Fibroblast of lung (primary cell): ENCODE measurements at places on chromosomes 11 and 22. TPM values are rescaled to one million over a fixed set of nuclear protein-coding genes. Genes with fewer than 3 reads are reported as not detected.

OR52A1 gene
- total RNA-seq = not detected in 2 replicates

TMEM9B gene
- 36.2 and 51.0 TPM in 2 replicates for total RNA-seq

PYGM gene
- 0.26 and 0.50 TPM in 2 replicates for total RNA-seq

CCDC81 gene
- total RNA-seq = 0.26 and 0.66 TPM in 2 replicates

APOL4 gene
- total RNA-seq = 2.0 and 2.1 TPM in 2 replicates

LTO1 gene
- 20.3 and 25.4 TPM in 2 replicates for total RNA-seq

BBOX1 gene
- not detected in 2 replicates for total RNA-seq

- H3K27ac ChIP-seq = peak overlapping the region; percentile 99
- peaks cover 38% of the 10 kb centered on the region for H3K4me1 ChIP-seq
- H3K27me3 ChIP-seq = no peaks in the 10 kb centered on the region
- no peak overlapping the region for H3K4me3 ChIP-seq
- DNase-seq = no peak
These were observed 49.7 kb upstream of the SHISAL1 start for GRCh38 chr22:44362249-44363012.

- H3K27me3 ChIP-seq = no peaks in the 10 kb centered on the region
- peaks cover 32% of the 10 kb centered on the region for H3K4me1 ChIP-seq
- H3K27ac ChIP-seq = no peak overlapping the region
- no peak for DNase-seq
- no peaks in the 10 kb centered on the region for H3K36me3 ChIP-seq
- no peak overlapping the region for H3K4me3 ChIP-seq
These were observed 20.0 kb downstream of the IRAG1 start for GRCh38 chr11:10673501-10674062.

GRCh38 chr22:23431337-23432072 is 148.6 kb downstream of the IGLL1 start:
- no peak overlapping the region for H3K4me3 ChIP-seq
- no peaks in the 10 kb centered on the region for H3K36me3 ChIP-seq
- H3K27me3 ChIP-seq = no peaks in the 10 kb centered on the region

DNA sequence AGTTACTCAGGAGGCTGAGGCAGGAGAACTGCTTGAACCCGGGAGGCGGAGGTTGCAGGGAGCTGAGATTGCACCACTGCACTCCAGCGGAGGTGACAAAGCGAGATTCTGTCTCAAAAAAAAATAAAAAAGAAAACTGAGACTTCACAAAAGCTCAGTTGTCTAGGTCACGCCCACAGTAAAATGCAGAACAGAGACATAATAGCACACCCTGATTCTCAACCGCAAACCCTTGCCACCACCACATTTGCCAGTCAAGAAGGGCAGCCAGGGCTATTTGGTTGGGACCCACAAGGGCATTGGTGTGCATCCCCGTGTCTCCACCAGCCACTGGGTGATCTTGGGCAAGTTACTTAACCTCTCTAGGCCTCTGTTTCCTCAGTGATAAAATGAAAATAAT is 25.4 kb downstream of the CREB3L1 start:
- peaks cover 14% of the 10 kb centered on the region for H3K4me1 ChIP-seq
- H3K27ac ChIP-seq = no peak overlapping the region
- peaks cover 20% of the 10 kb centered on the region for H3K36me3 ChIP-seq
- no peaks in the 10 kb centered on the region for H3K27me3 ChIP-seq

- H3K4me3 ChIP-seq = no peak overlapping the region
- no peaks in the 10 kb centered on the region for H3K36me3 ChIP-seq
- H3K27me3 ChIP-seq = no peaks in the 10 kb centered on the region
- no peak for DNase-seq
These were observed 498.3 kb downstream of the BUD13 start for GRCh38 chr11:116274521-116274920.

- no peak for DNase-seq
- H3K4me1 ChIP-seq = peaks cover 21% of the 10 kb centered on the region
- no peaks in the 10 kb centered on the region for H3K36me3 ChIP-seq
These were observed 2.1 kb downstream of the ENDOD1 start for GRCh38 chr11:95091663-95092180.

DNA sequence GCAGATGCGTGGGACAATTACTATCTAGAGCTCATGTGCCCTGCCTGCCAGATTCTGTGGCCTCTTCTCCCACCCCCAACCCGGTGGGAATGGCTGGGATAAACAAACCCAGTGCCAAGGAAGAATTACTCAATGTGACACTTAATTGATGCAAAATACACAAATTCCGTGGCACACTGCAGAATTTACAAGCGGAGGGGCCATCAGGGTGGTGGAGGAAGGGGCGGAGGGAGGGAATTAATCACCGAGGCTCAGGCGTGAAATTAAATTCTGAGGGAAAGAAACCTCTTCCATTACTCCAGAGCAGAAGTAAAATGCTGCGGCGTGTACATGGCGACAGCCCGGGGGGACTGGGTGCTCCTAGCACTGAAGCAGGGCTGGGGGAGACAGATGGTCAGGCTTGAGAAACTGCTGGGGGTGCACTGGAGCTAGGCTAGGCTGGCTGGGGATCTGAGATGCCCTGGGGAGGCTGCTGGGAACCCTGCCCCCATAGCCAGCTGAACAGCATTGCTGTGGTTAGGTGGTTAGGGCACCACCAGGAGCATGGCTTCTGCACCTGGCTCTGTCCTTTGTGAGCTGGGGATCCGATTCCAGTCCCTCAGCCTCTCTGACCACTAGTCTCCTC is 200.6 kb downstream of the CEP164 start:
- no peaks in the 10 kb centered on the region for H3K4me1 ChIP-seq
- H3K27ac ChIP-seq = no peak overlapping the region
- no peaks in the 10 kb centered on the region for H3K36me3 ChIP-seq
- peak; percentile 18 for DNase-seq
- peaks cover 4% of the 10 kb centered on the region for H3K27me3 ChIP-seq

- no peak overlapping the region for H3K27ac ChIP-seq
- H3K36me3 ChIP-seq = no peaks in the 10 kb centered on the region
- peak; percentile 70 for DNase-seq
- no peak overlapping the region for H3K4me3 ChIP-seq
These were observed 58.6 kb upstream of the NNMT start for GRCh38 chr11:114237321-114238280.

DNA sequence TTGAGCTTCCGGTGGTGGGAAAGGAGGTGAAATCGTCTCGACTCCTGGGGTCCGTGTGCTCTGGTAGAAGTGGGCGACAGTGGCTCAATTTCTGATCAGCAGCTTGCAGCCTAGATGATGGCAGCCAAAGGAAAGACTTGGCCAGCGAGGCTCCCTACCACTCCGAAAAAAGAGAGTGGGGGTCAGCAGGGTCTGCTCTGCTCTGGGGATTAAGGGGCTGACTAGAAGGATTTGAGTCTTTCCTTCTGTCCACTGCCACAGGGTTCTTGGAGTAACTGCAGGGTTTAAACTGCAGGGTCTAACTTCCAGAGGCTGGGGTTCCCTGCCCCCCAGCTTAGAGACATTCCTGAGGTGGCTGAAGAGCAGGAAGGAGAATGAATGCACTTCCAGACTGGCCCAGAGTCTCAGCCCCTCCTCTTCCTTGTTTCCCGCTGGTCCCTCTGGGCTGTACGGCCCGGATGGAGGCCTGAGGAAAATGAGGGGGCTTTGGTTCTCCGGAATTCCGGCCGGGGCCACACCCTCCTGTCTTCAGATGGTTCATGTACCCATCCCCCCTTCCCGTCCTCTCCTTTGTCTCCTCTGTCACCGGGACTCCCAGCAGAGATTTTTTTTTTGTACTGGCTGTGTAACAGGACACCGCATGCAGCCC is 907 bp downstream of the SERPINH1 start:
- peaks cover 48% of the 10 kb centered on the region for H3K4me1 ChIP-seq
- no peak for DNase-seq
- peak overlapping the region; percentile 89 for H3K4me3 ChIP-seq
- peaks cover 25% of the 10 kb centered on the region for H3K36me3 ChIP-seq

DNA sequence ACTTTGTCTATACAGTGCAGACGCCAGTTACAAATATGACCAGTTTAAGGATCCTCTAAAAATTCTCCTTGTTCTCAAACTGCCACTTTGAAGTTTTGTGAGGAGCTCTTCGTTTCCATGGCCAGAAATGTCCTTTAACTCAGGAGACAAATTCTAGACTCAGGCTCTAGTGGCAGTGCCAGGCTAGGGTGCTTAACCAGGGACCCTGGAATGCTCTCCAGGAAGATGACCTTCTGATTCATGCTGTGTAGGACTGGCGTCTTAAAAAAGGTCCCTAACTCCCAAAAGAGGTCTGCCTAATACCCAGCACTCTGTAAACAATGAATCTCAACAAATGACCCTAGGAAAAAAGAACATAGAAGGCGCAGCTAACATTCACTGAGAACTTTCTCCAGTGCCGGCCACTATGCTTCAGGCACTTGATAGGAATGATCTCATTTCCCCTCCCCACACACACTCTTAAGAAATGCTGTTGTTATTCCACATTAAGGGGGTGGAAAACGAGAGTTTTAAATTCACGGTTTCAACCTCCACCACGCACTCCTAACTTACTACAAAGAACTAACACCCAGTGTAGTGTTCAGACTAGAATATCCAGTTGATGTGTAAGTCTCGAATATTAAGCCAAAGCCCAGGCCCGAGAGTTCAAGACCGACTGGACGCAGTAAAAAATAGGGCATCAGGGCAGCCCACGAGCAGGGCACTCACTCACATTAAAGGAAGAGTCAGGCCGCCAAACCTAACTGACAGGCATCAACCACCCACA is 747 bp downstream of the NXF1 start:
- H3K4me1 ChIP-seq = peaks cover 18% of the 10 kb centered on the region
- H3K27ac ChIP-seq = peak overlapping the region; percentile 75
- H3K36me3 ChIP-seq = peaks cover 19% of the 10 kb centered on the region
- peak; percentile 54 for DNase-seq
- no peaks in the 10 kb centered on the region for H3K27me3 ChIP-seq

GRCh38 chr22:43270314-43270908 is 72.8 kb downstream of the SCUBE1 start:
- peaks cover 2% of the 10 kb centered on the region for H3K4me1 ChIP-seq
- no peak overlapping the region for H3K4me3 ChIP-seq
- H3K27ac ChIP-seq = no peak overlapping the region
- no peaks in the 10 kb centered on the region for H3K36me3 ChIP-seq

DNA sequence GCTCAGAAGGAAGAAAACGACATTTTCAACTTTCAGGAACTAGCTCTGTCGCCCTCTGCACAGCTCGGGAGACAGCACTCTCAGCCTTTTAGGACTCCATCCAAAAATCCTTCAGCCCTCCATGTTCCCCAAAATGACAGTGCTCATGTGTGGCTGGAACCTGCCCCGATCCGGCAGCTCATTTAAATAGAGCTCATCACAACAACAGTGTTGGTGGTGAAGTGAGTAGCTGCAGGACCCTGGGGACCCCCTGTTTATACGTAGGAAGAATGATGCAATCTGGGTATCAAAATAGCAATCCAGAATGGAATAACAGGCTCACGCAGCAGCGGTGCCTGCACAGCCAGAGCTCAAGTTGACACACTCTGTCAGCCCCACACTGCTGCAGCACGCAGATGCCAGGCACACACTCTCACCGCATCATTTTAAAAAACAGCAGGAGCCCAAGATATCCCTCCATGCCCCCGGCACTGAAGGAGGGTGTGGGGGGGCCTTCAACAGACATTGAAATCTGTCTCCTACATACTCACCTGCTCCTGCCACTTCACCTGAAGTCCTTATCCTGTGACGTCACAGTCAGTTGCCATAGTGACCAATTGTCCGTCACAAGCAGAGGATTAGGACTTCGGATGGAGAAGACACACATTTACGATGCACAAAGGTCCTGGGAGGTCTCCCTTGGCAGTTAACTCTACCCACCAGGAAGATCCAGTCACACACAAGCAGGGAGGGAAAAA is 24.0 kb downstream of the TRIM66 start:
- no peaks in the 10 kb centered on the region for H3K36me3 ChIP-seq
- no peaks in the 10 kb centered on the region for H3K4me1 ChIP-seq
- no peak overlapping the region for H3K27ac ChIP-seq
- no peak overlapping the region for H3K4me3 ChIP-seq
- H3K27me3 ChIP-seq = no peaks in the 10 kb centered on the region

DNA sequence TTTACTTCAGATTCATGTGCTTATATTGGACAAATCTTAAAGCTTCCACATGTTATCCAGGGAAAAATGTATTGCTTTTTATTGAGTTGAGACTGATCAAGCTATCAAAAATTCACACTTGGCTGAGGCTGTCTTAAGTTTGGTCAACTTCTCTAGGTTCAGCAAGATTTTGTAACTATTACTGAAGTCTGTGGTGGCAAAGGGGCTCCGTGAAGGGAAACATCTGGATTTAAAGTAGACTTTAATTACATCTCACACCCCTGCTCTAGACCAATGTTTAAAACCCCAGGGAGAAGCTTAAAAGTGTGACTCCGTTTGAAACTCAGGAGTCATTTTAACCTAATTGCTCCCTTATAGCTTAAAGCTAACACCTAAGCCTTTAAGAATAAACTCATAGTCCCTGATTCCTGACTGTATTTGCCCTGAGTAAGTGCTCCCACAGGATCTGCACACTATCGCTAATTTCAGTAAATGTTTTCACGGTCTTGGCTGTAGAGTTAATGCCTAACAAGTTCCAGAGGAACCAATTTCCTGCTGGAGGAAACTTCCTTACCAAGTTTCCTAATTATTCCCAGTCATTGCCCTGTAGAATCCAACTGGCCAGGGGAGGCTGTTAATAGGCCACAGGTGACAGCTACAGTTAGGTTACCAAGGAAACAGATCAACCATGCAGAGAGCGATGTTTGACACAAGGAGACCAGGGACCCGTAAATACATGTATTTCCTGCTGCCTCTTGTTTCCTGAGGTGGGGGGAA is 40.5 kb downstream of the OR10A6 start:
- no peak overlapping the region for H3K4me3 ChIP-seq
- H3K36me3 ChIP-seq = no peaks in the 10 kb centered on the region
- H3K27me3 ChIP-seq = no peaks in the 10 kb centered on the region
- H3K4me1 ChIP-seq = peaks cover 19% of the 10 kb centered on the region

- no peaks in the 10 kb centered on the region for H3K27me3 ChIP-seq
- DNase-seq = no peak
- H3K27ac ChIP-seq = no peak overlapping the region
- no peaks in the 10 kb centered on the region for H3K36me3 ChIP-seq
These were observed 2.0 kb downstream of the SLC15A3 start for GRCh38 chr11:60950024-60950423.

DNA sequence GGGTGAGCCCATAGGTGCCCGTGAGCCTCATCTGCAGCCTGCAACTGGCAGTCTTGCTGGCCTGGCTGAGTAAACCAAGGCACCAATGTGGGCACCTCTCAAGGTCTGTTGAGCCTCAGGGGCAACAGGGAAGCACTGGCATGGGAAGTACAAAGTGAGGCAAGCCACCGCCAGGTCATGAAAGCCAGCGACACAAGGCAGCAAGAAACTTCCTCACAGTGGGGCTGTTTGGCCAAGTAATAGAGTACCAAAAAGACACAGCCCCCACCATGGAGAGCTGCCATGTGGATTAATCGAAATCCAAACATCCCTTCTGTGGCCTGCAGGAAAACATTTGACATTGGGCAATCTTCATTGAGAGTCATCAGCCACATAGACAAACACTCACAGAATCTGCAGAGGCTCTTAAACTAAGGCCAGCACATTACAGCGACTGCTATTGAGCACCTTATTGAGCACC is 43.6 kb upstream of the FIBIN start:
- DNase-seq = peak; percentile 88
- H3K4me1 ChIP-seq = peaks cover 10% of the 10 kb centered on the region
- no peak overlapping the region for H3K4me3 ChIP-seq
- no peak overlapping the region for H3K27ac ChIP-seq
- H3K36me3 ChIP-seq = no peaks in the 10 kb centered on the region

- peaks cover 8% of the 10 kb centered on the region for H3K4me1 ChIP-seq
- no peak for DNase-seq
- H3K27me3 ChIP-seq = no peaks in the 10 kb centered on the region
These were observed 25.7 kb downstream of the TEF start for GRCh38 chr22:41407433-41407832.
